ENCODE measurements at places on chromosomes 16 and 17.

DNA sequence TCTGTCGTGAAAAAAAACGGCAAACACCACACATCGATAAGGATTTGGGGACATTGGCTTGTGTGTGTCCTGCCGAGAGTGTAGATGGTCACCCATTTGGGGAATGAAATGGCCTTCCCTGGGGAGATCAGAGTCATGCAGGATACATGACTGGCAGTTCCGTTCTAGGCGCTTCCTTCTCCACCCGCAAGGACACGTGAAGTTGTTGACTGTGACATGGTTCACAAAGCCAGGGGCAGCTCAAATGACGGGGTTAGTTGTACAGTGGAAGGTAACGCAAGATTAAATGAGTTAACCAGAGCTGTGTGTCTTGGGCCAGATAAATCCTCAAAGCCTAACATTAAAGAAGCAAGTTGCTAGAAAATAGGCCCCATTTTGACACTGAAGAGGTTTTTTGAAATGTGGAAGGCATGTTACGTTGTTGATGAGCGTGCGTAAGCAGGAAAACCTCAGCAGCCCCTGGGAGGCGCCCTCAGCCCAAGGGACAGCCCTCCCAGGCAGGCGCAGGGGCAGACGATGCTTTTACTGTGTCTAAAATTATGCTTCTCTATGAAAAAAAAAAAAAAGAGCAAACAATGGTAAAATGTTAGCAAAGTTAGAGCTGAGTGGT lies 35.9 kb upstream of the CHMP6 start:
- H3K36me3 ChIP-seq: no peaks in the 10 kb centered on the region
- no peak overlapping the region for H3K27ac ChIP-seq
- no peak overlapping the region for H3K4me3 ChIP-seq
- H3K4me1 ChIP-seq: no peaks in the 10 kb centered on the region
- no peaks in the 10 kb centered on the region for H3K27me3 ChIP-seq

- no peak overlapping the region for H3K27ac ChIP-seq
- no peaks in the 10 kb centered on the region for H3K27me3 ChIP-seq
- no peak overlapping the region for H3K4me3 ChIP-seq
- no peaks in the 10 kb centered on the region for H3K4me1 ChIP-seq
- no peaks in the 10 kb centered on the region for H3K36me3 ChIP-seq
These were observed 7.2 kb downstream of the SPNS3 start for GRCh38 chr17:4440690-4441686.

GRCh38 chr17:65467156-65467555 lies 94.3 kb downstream of the AXIN2 start:
- H3K4me1 ChIP-seq: no peaks in the 10 kb centered on the region
- no peak overlapping the region for H3K27ac ChIP-seq
- no peak overlapping the region for H3K4me3 ChIP-seq

DNA sequence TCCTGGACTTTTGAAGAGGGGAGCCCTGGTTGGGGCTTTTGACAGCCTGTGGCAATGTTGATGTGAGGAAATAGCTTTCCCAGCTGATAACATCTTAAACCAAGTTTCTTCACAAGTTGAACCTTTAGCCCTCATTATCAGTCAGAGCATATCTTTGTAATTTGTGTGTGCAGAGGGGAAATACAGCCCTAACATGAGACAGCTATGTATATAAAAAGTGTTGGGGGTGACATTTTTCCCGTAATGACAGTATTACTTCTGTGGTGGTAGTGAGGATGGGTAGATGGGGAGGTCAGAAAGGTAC lies 221.1 kb downstream of the FTO start:
- no peaks in the 10 kb centered on the region for H3K4me1 ChIP-seq
- no peaks in the 10 kb centered on the region for H3K27me3 ChIP-seq
- no peaks in the 10 kb centered on the region for H3K36me3 ChIP-seq
- no peak for DNase-seq

GRCh38 chr17:72662827-72663190 lies 429.7 kb downstream of the SLC39A11 start:
- no peak overlapping the region for H3K27ac ChIP-seq
- no peak overlapping the region for H3K4me3 ChIP-seq
- H3K4me1 ChIP-seq: peaks cover 6% of the 10 kb centered on the region
- DNase-seq: no peak

- peaks cover 27% of the 10 kb centered on the region for H3K36me3 ChIP-seq
- no peak overlapping the region for H3K4me3 ChIP-seq
- no peak for DNase-seq
These were observed 1.1 kb downstream of the METTL16 start for GRCh38 chr17:2510559-2510958.

GRCh38 chr17:76688165-76688622 lies 22.6 kb downstream of the MXRA7 start:
- no peak for DNase-seq
- H3K4me3 ChIP-seq: no peak overlapping the region
- no peaks in the 10 kb centered on the region for H3K27me3 ChIP-seq
- no peaks in the 10 kb centered on the region for H3K36me3 ChIP-seq
- no peak overlapping the region for H3K27ac ChIP-seq

- no peaks in the 10 kb centered on the region for H3K36me3 ChIP-seq
- H3K4me3 ChIP-seq: peak overlapping the region; percentile 10
- no peaks in the 10 kb centered on the region for H3K4me1 ChIP-seq
- H3K27ac ChIP-seq: no peak overlapping the region
- DNase-seq: peak; percentile 55
- no peaks in the 10 kb centered on the region for H3K27me3 ChIP-seq
These were observed 5.8 kb upstream of the ATP2C2 start for GRCh38 chr16:84362471-84362941.

- H3K27me3 ChIP-seq: no peaks in the 10 kb centered on the region
- no peaks in the 10 kb centered on the region for H3K4me1 ChIP-seq
- no peak overlapping the region for H3K27ac ChIP-seq
- H3K4me3 ChIP-seq: no peak overlapping the region
- DNase-seq: no peak
These were observed 109.9 kb downstream of the METRNL start for GRCh38 chr17:83189044-83190003.

GRCh38 chr17:17716837-17717523 lies 35.7 kb downstream of the RAI1 start:
- no peaks in the 10 kb centered on the region for H3K4me1 ChIP-seq
- no peak overlapping the region for H3K4me3 ChIP-seq
- H3K36me3 ChIP-seq: peaks cover 2% of the 10 kb centered on the region
- peaks cover 56% of the 10 kb centered on the region for H3K27me3 ChIP-seq
- DNase-seq: no peak
- no peak overlapping the region for H3K27ac ChIP-seq

DNA sequence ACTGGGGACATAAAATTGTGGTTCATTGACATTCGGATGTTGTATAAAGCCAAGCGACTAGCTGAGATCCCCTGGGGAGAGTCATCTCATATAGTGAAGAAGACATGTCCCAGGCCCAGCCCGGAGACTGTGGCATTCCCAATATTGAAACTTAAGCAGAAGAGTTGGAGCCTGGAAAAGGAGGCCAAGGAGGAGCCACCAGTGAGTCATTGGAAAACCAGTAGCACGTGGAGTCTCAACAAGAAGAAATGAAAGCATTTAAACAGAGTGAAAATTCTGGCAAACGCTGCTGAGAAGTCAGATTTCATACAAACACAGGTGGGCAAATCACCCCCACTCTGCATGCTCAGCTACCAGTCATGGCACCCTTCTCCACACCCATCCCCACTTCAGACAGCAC lies 9.4 kb upstream of the ELAC2 start:
- no peaks in the 10 kb centered on the region for H3K4me1 ChIP-seq
- H3K27me3 ChIP-seq: no peaks in the 10 kb centered on the region
- H3K36me3 ChIP-seq: no peaks in the 10 kb centered on the region

- H3K36me3 ChIP-seq: peaks cover 16% of the 10 kb centered on the region
- H3K27ac ChIP-seq: no peak overlapping the region
- H3K4me3 ChIP-seq: no peak overlapping the region
- DNase-seq: no peak
- no peaks in the 10 kb centered on the region for H3K4me1 ChIP-seq
- H3K27me3 ChIP-seq: no peaks in the 10 kb centered on the region
These were observed 33.5 kb downstream of the CDR2 start for GRCh38 chr16:22340945-22341344.

GRCh38 chr16:87297918-87298631 lies 19.1 kb downstream of the C16orf95 start:
- H3K4me3 ChIP-seq: no peak overlapping the region
- no peaks in the 10 kb centered on the region for H3K36me3 ChIP-seq
- peak; percentile 70 for DNase-seq
- no peaks in the 10 kb centered on the region for H3K27me3 ChIP-seq

GRCh38 chr17:3532859-3533142 lies 24.8 kb downstream of the TRPV3 start:
- no peak overlapping the region for H3K27ac ChIP-seq

DNA sequence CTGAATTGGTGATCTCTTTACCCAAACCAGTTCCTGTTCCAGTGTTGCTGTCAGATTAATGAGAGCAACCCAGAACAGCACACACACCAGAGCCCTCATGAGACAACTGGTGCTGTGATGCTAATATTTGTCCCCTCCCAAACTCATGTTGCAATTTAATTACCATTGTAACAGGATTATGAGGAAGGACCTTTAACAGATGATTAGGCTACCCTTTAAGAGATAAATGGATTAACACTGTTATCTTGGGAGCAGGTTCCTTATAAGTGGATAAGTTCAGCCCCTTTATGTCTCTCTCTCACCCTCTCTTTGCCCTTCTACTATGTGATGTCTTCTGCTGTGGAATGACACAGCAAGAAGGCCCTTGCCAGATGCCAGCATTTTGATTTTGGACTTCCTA lies 1.1 kb upstream of the CCDC182 start:
- H3K4me3 ChIP-seq: no peak overlapping the region
- DNase-seq: no peak
- H3K27me3 ChIP-seq: no peaks in the 10 kb centered on the region
- no peaks in the 10 kb centered on the region for H3K36me3 ChIP-seq

GRCh38 chr16:67526149-67526791 lies 2.4 kb upstream of the RIPOR1 start:
- H3K4me3 ChIP-seq: no peak overlapping the region
- no peak overlapping the region for H3K27ac ChIP-seq
- DNase-seq: no peak
- H3K4me1 ChIP-seq: no peaks in the 10 kb centered on the region
- peaks cover 37% of the 10 kb centered on the region for H3K27me3 ChIP-seq
- no peaks in the 10 kb centered on the region for H3K36me3 ChIP-seq

- DNase-seq: no peak
- no peaks in the 10 kb centered on the region for H3K36me3 ChIP-seq
- no peaks in the 10 kb centered on the region for H3K4me1 ChIP-seq
These were observed 7.5 kb upstream of the NOS2 start for GRCh38 chr17:27807567-27808470.

- DNase-seq: peak; percentile 93
- no peak overlapping the region for H3K27ac ChIP-seq
- no peaks in the 10 kb centered on the region for H3K27me3 ChIP-seq
- H3K4me3 ChIP-seq: peak overlapping the region; percentile 87
These were observed 14.3 kb downstream of the RAPGEFL1 start for GRCh38 chr17:40191237-40192208.

- peak; percentile 32 for DNase-seq
- no peak within 1 kb of the TSS for H3K27ac ChIP-seq
- peaks cover 5% of the 10 kb centered on the region for H3K27me3 ChIP-seq
- peak within 1 kb of the TSS; percentile 94 for H3K4me3 ChIP-seq
- H3K4me1 ChIP-seq: no peaks in the 10 kb centered on the region
- no peaks in the 10 kb centered on the region for H3K36me3 ChIP-seq
These were observed at the start of gene CDYL2 for GRCh38 chr16:80804526-80805383. Gene CDYL2, minus strand, starts transcription at chr16:80804598. Its CDS starts 425 bp downstream, at chr16:80804173.

GRCh38 chr16:82824408-82824807 lies 197.6 kb downstream of the CDH13 start:
- peaks cover 3% of the 10 kb centered on the region for H3K36me3 ChIP-seq
- H3K4me3 ChIP-seq: no peak overlapping the region
- H3K4me1 ChIP-seq: no peaks in the 10 kb centered on the region
- H3K27ac ChIP-seq: no peak overlapping the region
- DNase-seq: no peak

DNA sequence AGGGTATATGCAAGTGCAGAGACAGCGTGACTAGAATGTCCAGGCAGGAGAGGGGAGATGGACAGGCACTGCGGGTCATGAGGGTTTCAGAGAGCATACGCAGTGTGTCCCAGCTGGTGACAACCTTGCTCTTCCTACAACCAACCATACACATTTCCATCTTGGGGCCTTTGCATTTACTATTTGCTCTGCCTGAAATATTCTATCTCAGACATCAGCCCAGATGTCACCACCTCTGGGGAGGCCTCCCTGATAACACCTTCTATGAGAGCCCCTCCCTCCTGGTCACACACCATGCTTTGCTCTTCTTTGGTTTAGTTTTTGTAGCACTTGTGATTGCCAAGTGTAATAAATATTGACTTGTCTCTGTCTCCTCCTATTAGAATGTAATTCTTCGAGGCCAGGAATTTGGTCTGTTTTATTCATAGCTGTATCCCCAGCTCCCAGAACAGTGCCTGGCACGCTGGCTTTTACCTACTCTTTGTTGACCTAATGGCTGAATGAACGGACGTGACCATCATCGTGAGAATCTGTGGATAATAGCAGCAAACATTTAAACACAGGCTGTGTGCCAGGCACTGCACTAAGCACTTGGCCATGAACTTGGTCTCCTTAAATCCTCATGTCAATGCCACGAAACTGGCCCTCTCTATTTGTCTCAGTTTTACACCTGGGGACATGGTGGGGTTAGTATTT lies 51.9 kb downstream of the PLCG2 start:
- H3K4me1 ChIP-seq: peaks cover 3% of the 10 kb centered on the region
- H3K27me3 ChIP-seq: no peaks in the 10 kb centered on the region
- no peak overlapping the region for H3K27ac ChIP-seq
- DNase-seq: no peak
- H3K36me3 ChIP-seq: no peaks in the 10 kb centered on the region

DNA sequence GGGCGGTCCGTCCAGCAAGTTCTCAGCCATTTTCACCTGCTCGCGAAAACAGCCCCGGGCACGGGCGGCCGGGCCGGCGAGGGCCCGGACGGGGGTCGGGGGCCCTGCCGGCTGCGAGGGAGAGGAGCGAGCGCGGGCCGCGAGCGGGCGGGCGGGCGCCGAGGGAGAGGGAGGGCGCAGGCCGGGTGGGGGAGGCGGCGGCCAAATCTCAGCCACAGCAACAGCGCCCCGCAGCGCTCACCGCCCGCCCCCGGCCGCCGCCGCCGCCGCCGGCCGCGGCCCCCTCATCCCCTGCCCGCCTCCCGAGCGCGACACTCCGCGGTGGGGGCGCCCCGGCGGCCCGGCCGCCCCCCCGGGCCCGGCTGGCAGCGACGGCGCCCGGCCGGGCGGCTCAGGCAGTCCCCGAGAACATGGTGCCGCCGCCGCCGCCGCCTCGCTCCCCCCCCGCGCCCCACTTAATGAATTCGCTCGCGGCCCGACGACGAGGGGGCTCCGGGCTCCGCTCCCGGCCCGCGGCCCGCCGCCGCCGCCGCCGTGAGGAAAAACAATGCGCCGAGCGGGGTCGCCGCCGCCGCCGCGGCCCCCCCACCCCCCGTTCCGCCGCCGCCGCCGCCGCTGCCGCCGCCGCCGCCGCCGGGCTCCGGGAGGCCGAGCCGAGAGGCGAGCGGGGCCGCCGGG lies 487 bp downstream of the CREBBP start:
- H3K4me1 ChIP-seq: 0 out of 2 replicates have a peak, but pooled peaks cover 5% of the 10 kb centered on the region
- no peaks in the 10 kb centered on the region for H3K27me3 ChIP-seq
- peaks cover 20% of the 10 kb centered on the region for H3K36me3 ChIP-seq
- H3K27ac ChIP-seq: no peak overlapping the region
- DNase-seq: peak; percentile 35
- H3K4me3 ChIP-seq: peak overlapping the region; percentile 88

DNA sequence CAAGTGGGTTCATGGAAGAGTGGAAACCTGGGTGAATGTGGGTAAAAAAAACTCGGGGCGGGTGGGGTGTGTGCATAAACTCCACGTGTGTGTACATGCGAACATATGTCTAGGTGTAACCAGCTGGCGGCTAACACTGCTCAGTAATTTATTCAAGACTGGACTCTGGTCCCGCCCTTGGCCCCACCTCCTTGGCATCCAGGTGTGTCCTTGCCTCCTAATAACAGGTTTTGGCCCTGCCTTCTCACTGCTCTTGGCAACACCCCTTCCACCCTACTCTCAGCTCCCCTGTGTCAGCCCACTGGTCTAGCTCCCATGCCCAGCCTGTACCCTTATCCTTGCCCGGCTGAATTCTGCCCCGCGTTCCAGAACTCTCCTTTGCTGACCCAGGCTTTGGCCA lies 8.3 kb downstream of the FLII start:
- no peak for DNase-seq
- peaks cover 88% of the 10 kb centered on the region for H3K36me3 ChIP-seq
- no peak overlapping the region for H3K27ac ChIP-seq
